ENCODE measurements at places on chromosomes 2 and 18.

GRCh38 chr2:27833931-27834330 is 56.3 kb downstream of the RBKS start:
- DNase-seq = no peak

GRCh38 chr2:219250049-219250781 is 2.8 kb upstream of the TUBA4B start:
- no peak for DNase-seq

DNA sequence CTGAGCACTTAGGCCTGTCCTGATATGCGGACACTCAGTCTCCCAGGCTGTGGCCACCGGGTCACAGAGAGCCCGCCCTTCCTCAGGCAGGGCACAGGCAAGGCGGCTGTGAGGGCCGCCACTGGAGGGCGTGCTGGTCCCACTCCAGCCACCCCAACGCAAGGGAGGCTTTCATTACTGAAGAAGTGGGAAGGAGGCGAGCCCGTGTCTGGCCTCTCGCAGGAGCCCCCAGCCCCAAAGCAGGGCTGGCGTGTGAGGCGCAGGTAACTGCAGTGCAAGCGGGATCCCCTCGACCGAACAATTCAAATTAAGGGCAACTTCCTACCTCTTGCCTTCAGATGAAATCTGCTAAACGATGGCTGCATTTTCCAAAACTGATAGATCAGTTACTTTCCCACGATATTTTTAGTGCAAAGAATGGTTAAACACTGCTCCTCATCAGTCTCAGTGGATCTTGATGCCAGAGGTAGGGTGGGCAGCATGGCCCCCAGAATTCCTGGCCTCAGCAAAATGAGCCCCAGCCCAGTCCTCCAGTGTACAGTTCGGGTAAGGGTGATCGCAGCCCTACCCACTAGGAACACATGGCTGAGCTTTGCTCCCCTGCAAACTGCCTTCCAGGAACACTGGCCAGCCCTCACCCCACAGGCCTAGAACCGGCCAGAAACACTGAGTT is 97.2 kb downstream of the SEPTIN10 start:
- no peak for DNase-seq

DNA sequence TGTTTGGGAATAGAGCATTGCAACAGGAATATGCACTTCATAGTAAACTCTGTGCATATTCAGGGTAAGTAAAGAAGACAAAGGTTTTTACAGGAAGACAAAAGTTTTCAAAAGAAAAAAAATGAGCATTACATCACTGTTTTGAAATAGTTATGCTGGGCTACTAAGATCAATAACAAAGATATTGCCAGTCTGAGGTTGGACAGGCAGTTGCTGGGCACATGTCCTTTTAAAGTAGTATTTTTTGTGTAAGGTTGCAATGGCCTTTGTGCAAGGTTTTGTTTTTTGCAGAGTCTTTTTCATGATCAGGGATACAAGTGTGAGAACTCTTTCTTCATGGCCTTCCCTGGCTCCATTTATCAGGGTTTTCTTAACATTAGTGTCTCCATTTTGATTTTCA is 16.2 kb downstream of the IL1B start:
- no peak for DNase-seq

- no peak for DNase-seq
Observed at GRCh38 chr2:129904532-129905446, 74.7 kb upstream of the RAB6C start.

GRCh38 chr2:149561309-149561926 is 26.2 kb downstream of the MMADHC start:
- peak; percentile 43 for DNase-seq

DNA sequence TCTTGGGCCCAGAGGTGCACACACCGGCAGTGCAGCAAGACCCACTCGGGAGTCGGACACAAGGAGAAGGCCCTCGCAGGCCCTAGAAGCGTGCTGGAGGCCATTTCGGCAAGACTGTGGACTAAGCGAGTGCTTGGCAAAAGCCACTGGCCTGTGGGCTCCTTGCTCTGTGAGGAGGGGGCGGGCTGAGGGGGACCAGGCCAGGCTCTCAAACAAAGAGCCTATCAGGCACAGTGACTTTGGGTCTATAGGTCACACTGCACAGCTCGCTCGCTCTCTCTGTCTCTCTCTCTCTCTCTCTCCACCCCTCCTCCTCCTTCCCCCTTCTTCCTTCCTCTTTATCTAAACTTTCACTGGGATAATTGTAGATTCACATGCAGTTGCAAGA is 23.6 kb upstream of the ZCCHC2 start:
- DNase-seq = no peak

DNA sequence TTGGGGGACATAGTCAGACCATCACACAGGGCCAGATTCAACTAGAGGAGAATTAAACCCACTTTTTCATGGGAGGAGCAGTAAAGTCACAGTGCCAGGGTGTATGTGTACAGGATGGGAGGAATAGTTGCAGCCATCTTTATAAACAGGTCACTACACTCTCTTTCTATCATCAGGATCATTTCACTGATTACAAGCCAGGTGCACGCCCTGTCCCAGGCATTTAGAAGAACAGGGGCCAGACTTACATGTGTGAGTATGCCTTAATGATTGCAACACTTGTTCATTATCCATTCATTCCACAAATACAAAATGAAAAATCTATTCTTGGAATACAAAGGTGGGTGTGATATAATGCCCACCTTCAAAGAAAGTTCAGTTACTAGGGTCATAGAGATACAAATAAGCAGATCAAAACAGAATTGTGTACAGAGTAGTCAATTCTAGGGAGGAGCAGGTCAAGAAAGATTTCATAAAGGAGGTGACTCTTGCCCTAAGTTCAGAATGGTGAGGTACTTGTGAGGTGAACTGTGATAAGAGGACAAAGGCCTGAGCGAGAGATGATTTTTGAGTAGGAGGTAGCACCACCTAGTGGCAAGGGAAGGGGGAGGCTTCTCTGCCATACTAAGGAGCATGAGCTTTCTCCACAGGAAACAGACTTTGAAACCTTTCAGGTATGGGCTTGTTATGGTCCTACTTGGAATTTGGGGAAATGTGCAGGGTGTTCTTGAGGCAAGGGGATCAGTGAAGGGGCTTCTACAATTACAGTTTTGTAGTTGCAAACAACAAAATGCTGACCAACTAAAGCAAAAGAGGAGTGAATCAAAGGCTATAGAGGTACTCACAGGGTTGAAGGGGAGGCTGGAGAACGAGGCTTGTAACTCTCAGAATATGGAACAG is 156.3 kb downstream of the SUCLG1 start:
- DNase-seq = peak; percentile 17

DNA sequence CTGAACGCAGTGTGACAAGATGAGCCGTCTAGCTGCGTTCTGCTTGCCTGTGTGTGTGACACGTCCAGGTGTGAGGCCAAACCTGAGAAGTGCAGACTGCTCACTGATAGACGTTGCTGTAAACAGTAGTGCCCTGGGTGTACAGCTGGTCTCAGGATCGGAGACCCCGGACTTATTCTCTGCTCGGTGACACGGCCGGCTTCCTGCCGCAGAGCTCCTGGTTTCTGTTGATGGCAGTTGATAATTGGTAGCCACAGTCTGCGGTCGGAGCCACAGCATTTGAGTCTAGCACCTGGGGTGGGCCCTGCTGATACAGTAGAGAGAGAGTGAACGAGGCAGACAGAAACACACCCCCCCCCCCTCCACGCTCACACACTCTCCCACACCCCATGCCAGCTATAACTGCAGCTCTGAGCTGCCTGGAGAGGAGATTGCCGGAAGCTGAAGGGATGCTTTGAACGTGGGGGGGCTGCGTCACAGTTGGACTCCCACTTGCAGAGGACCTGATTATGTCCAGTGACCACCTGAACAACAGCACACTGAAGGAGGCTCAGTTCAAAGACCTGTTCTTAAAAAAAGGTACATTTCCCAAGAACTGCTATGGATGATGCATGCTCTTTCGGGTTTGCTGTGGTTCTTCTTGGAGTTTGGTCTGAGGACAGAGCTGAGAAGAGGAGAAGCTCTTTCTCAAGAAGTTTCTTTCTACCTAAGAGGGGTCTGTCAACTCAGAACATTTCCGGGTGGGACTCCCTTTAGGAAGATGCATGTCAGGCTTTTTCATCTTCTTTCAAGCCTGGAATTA is 114.0 kb downstream of the FAM210A start:
- DNase-seq = peak; percentile 67

GRCh38 chr2:54858021-54858681 is 134.7 kb downstream of the EML6 start:
- DNase-seq = no peak

GRCh38 chr2:127864877-127865276 is 6.9 kb upstream of the POLR2D start:
- no peak for DNase-seq

DNA sequence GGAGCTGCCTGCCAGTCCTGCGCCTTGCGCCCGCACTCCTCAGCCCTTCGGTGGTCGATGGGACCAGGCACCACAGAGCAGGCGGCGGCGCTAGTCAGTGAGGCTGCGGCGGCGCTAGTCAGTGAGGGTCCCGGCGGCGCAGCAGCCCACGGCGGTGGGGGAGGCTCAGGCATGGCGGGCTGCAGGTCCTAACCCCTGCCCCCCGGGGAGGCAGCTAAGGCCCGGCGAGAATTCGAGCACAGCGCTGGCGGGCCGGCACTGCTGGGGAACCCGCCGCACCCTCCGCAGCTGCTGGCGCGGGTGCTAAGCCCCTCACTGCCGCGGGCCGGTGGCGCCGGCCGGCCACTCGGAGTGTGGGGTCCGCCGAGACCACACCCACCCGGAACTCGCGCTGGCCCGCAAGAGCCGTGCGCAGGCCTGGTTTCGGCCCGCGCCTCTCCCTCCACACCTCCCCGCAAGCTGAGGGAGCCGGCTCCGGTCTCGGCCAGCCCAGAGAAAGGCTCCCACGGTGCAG is 867.4 kb downstream of the DSC3 start:
- no peak for DNase-seq

DNA sequence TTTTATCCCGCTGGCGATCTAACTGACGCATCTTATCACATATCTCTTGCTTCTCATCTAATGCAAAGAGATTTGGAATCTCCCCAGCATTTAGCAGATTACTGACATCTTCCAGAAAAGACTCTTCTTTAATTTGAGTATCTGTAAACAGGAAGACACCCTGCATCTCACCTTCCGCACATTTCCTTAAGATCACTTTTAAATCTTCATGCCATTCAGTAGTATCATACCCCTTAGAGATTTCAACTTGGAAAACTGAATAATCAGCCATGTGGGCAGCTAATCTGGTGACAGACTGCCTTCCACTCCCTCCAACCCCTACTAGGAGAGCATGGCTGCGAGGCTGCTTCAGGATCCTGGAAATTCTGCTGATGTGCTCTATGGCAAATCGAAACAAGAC is 204.3 kb downstream of the DNAH7 start:
- no peak for DNase-seq

DNA sequence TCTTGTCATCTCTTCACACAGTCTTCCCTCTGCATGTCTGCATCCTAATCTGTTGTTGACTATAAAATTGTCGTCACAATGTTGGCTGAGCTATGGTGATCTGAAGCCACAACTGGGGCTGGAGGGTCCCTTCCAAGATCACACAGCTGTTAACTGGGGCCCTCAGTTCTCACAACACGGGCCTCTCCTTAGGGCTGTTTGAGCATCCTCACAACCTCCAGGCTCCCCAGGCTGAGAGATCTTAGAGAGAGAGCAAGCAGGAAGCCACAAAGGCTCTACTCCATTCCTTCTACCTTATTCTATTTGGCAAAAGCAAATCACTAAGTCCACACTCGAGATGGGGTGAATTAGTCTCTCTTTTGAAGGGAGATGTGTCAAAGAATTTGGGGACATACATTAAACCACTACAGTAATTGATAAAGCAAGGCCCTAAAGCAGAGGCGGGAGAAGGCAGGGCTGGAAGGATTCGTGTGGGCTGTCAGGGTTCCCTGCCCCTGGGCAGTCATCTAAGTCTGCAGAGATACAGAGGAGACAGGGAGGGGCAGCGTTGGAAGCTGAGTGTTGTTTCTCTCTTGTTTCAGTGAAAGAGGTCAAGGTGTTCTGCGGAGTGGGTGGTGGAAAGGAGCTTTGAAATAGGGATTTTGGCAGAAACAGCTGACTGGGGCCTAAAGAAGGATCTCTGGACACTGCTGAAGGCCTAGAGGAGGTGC is 15.9 kb downstream of the MYO7B start:
- DNase-seq = no peak

GRCh38 chr2:73987109-73987947 is 2.6 kb downstream of the TET3 start:
- DNase-seq = no peak

Data from activated CD4-positive, alpha-beta T cell treated with anti-CD3 and anti-CD28 coated beads for 4 hours (primary cell).